Foreskin fibroblast (primary cell): ENCODE measurements at places on chromosomes 6 and 20.

DNA sequence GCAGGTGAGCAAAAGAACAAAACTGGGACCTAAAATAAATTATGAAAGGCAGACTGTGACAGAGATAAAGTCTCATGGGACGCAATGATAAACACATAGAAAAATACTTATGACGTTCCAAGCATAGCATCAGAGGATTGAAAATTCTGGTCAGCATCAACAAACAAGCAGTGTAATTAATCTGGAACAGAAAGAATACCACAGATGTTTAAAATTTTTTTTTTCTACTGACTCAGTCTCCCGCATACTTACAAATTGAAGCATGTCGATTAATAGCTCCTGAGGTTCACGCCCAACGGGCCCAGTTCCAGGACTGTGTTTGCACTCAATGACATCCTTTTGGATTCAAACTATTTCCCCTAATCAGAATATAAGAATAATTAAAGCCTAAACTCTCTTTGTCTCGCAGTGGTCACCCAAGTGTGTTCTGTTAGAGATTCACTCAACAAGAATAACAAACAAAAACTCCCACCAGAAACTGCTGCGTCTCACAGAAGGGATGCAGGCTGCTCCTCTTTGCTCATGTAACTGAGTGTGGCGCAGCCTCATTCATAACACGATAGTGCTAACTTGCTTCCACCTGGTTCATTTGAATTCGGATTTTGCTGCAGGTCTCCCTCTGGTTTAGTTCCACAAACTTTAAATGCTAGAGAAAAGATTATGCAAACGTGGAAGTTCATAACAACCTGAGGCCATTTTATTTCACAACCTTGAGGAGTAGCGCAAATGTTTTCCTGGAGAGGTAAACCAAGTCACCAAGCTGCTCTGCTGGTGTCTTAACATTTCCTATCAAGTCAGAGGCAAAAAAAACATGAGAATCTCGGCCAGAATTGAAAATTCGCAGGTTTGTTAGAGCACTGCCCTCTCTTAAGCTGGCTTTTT is 69.0 kb upstream of the CITED2 start:
- peak; percentile 14 for DNase-seq

DNA sequence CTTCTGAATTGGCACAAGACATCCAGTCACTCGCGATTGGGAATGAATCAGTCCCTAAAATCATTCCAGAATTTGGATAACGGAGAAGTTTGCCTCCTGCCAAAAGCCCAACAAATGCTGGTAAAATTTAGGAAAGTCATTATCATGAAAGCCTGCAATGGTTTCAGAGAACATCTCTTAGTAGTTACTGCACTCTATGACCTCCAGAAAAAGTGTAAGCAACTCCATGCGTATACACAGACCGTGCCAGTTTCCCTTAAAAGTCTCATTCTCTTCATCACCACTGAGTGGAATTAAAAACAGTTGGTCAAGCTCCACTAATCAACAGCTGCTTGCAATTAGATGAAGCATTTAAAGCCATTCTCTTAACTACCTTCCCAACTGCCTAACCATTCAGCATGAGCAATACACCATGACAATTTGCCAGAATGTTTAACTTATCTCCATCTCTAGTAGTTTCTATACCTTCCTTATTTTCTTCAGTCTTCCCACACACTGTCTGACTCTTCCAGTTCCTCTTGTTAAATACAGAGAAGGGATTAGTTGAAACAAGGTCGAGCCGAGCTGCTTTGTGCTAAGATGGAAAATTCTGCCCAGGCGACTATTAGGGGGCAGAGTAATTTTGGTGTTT is 183.6 kb upstream of the PRDM1 start:
- peak; percentile 76 for DNase-seq

DNA sequence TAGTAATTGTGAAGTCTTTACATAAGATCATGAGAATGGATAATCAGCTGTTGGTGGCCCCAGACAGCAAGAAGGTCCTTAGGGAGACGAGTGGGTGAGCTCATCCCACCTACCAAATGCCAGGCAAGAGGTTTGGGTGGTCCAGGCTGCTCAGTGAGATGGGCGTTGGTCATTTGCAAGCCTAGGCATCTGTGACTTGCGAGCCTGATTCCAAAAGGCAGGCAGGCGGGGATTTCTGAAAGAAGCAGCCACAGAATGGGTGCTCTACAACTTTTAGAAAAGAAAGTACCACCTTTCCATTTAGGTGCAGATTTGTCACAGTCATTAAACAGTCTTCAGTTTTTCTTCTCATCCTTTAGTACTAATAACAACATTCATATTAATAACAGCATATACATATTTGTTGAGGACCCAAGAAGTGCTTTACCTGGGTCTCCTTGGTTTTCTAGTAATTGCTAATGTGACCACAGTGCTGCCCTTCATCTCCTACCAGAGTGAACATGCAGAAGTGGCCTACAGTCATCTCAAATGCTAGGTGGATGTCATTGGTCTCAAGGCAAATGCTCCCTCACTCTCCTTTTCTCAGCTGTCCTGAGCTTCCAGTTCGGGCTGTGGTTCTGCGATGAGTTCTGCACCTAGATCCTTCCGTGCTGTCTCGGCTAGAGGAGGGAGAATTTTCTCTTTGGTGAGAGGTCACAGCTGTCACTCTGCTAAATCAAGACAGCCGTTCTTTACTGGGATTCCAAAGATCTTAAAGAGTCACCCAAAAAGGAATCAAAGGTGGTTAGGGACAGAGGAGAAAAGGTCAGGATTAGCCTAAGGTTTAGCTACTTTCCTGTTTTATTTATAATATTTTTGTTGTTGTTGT is 2.7 kb downstream of the WRNIP1 start:
- DNase-seq = no peak

GRCh38 chr6:42293386-42293977 is 75.8 kb upstream of the MRPS10 start:
- DNase-seq = no peak

GRCh38 chr20:51016521-51016920 is 6.4 kb downstream of the KCNG1 start:
- no peak for DNase-seq

DNA sequence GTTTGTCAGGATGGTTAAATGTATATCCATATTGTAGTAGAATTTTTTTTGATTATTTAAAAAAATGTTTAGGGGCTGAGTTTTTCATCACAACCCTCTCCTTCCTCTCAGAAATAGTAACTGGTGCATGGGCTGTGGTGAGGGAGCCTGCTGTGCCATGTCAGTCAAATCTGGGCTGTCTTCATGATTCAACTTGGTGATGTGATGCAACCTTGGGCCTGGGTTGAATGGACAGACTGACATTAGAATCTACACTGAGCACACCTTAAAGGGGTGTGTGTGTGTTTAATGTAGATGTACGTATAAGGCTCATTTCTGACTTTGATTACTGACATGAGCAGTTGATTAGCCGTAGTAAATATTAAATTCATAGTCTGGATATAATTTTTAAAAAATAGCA is 3.7 kb downstream of the TJAP1 start:
- DNase-seq = no peak

DNA sequence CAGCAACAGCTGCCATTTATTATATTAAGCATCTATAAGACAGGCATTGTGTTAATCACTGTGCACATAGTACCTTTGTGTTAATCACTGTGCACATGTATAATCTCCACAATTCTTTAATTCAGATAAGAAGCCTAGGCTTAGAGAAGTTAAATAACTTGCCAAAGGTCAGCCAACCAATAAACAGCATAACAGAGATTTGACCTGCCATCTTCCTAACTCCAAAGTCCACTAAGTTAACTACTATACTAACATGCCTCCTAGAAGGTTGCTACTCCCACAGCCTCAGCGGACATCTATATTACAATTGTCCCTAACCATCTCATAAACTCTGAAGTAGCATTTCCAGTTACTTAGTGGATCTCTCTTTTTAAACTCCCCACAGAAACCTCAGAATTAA is 3.7 kb downstream of the BTBD9 start:
- no peak for DNase-seq

GRCh38 chr6:14569394-14569793 is 451.8 kb downstream of the CD83 start:
- DNase-seq = no peak
